ENCODE measurements at places on chromosomes 3 and 15.

- DNase-seq, result no peak
Observed at GRCh38 chr3:129558772-129559564, 16.0 kb downstream of the H1-8 start.

DNA sequence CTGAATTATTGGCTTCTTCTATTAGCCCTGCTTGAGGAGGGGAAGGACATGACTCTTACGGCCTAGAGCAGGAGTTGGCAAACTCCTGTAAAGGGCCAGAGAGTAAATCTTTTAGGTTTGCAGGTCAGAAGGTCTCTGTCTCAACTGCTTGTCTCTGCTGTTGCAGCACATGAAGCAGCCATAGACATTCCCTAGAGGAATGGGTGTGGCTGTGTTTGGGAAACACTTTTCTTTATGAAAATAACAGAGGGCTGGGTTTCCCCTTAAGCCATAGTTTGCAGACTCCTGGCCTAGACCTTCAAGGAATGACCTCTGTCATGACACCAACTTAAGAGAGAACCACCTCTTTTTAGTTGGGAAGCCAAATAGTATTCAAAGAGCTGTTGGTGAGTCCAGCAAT is 10.3 kb downstream of the TRAK1 start:
- no peak for DNase-seq

DNA sequence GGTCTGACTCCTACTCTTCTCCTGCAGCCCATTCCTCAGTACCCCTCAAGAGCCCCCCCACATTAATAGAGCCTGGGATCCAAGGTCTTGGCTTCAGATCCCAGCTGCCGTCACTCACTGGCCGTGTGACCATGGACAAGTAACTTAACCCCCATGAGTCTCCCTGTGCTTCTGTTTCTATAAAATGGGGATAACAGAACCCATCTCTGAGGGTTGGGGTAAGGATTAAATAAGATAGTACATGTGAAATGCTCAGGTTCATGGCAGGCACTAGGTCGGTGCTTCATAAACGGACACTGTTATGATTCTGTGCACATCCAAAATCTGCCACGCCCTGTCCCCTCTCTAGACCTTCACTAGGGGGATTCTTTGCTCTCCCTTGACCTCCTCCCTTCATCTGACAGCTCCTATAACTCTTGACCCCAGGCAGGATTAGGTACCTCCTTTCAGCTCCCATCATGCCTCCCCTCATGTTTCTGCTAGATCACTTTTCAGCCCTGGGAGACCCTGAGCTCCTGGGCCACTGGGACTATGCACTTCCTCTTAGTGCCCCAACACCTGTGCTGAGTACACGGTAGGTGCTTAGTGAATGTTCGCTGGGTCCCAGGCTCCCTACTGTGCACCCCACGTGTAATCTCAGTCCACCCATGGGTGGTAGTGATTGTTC is 1.5 kb downstream of the CAND2 start:
- no peak for DNase-seq

- DNase-seq, result no peak
Observed at GRCh38 chr15:83476708-83477107, 29.6 kb downstream of the SH3GL3 start.

- no peak for DNase-seq
Observed at GRCh38 chr3:170852324-170852723, 17.7 kb downstream of the RPL22L1 start.

- no peak for DNase-seq
Observed at GRCh38 chr3:7447197-7447769, 586.4 kb downstream of the GRM7 start.

- no peak for DNase-seq
Observed at GRCh38 chr15:60731583-60732130, 252.7 kb upstream of the ICE2 start.

- no peak for DNase-seq
Observed at GRCh38 chr3:126378341-126378751, 16.4 kb upstream of the CFAP100 start.

DNA sequence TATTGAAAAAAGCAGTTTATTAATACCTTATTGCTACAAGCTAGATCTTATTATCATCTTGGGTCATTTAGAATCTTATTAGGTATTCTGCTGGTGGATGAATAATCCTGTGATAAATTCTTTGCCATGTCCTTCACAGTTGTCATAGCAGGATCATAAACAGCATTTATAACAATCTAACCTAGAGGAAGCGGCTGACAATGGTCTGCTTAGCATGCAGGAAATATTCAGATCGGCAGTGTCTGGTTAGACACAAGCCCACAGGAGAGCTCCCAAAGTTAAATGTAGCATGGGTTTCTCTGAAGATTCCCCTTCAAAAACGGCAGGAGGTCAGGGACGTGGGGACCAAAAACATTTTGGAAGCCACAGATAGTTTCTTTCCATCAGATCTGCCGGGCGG is 179.3 kb downstream of the FOXB1 start:
- no peak for DNase-seq

DNA sequence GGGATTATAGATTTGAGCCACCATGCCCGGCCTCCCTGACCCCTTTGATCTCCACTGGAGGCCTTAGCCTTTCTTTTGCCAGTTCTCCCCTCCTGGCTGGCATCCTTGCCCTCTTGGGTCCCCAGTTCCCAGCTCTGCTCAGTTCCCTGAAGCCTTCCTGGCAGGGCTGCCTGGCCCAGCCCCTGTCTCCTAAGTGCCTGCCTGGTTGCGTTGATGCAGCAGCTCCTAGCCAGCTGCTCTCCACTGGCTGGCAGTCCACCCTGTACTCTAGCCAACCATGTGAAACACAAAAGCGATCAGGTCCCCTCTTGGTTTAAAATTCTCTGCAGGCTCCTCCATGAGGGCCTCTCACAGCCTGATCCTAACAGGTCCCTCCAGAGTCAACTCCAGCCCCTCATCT is 184.7 kb downstream of the RAB11A start:
- no peak for DNase-seq

DNA sequence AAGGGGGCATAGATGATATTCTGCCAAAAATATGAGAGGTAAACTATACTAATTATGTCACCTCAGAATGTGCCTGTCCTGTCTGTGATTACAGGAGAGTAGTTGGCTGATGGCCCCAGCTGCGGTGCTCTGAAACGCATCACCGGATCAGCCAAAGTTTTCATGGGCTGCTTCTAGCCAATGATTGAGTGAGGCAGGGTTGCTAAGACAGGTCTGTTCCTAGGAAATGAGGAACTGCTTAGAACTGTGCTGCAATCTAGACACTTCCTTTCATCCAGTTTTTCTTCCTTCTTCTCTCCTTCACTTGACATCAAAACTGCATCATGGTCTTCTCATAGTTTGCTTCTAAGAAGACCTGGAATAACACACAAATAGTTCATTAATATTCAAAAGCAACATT is 124.0 kb downstream of the KCNH8 start:
- DNase-seq, result no peak

- DNase-seq, result no peak
Observed at GRCh38 chr3:100150473-100150872, 36.2 kb upstream of the FILIP1L start.

GRCh38 chr3:44289882-44290462 is 48.3 kb downstream of the TOPAZ1 start:
- DNase-seq, result peak; percentile 17

GRCh38 chr3:69930564-69930963 is 69.0 kb upstream of the SAMMSON start:
- DNase-seq, result no peak

DNA sequence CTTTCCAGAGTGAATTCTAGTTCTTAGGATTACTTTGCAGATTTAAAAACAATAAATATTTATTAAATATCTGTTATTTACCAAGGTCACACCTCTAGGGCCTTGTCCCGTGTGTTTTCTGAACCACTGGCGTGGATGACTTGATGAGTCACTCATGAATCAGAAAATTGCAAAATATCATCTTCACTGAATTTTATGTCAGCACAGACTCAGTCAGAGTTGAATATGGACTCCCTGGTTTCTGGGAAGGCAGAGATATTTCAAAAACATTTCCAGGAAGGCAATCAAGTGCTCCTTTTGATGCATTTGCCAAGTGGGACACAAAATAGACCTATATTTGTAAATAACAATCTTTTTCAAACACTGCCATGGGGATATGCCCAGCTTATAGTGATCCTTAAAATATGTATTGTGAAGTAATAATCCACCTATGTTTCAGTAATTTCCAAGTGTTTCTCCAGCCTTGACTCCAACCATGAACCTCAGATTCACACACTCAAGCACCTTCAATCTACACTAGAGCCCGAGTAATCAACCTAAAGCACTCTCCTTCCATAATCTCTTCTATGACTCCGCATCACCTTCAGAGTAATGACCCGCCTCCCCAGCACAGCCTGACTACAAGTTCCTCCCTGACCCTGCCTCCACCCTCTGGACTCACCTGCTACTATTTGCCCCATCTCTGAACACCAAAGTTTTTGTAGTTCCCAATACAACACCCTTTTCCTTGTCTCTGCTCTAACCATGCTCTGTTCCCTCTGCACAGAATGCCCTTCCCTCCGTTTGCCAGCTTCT is 24.3 kb downstream of the DPH3 start:
- peak; percentile 87 for DNase-seq

DNA sequence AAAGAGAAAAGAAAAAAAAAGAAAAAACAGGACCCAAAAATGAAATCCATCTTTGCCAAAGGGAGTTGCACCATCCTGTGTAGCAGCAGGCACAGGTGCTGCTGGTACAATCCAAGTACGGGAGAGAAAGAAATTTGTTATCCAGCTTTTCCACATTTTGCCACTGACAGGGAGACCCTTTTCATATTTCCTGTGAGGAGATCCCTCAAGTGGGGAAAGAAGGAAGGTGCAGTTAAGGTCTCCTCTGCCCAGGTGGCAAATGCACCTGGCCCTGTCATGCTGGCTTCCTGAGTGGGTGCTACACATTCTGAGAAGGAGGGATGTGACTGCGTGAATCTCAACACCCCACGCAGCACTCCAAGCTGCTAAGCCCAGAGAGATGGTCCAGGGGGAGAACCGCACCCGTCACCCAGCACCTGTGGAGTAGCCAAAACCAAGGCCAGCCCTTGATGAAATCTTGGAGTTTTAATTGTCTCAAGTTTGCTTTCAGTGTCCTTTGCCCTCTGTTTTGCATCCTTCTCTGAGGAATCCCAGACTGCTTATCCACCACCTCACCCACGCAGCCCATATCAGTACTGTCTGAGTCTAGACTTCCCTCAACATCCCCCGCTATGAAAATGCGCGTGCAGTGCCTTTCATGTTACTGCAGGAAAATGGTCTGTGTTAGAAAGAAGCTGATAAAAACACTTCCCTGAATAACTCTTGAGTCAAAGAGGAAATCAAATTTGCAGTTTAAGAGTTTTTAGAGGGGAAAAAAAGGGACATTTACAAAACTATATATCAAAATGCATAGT is 141.9 kb upstream of the THBS1 start:
- DNase-seq, result no peak

- DNase-seq, result no peak
Observed at GRCh38 chr3:120487191-120487650, 36.4 kb upstream of the FSTL1 start.

GRCh38 chr3:161423911-161424522 is 52.7 kb upstream of the SPTSSB start:
- DNase-seq, result peak; percentile 48

DNA sequence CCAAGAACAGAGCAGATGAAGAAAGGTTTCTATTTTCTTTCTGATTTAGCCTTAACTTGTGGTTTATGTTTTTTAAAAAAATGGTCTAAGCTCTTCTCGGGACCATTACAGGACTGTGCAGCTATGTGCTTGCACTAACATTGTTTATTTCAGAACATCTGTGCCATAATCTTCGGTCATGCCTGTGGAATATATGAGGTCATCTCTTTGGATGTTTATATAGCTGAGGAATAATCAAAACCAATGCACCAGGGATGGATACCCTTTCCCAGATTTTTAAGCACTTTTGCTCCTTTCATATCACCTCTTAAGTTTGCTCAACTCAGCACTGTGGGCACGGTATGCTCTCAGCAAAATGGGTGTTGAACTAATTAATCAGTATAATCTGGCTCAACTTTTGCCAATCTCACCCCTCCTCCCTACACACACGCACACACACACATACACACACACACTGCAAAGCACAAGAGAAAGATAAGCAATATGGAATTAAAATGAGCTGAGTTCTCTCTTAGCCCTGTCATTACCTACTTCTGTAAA is 268.5 kb upstream of the TMC3 start:
- DNase-seq, result no peak

DNA sequence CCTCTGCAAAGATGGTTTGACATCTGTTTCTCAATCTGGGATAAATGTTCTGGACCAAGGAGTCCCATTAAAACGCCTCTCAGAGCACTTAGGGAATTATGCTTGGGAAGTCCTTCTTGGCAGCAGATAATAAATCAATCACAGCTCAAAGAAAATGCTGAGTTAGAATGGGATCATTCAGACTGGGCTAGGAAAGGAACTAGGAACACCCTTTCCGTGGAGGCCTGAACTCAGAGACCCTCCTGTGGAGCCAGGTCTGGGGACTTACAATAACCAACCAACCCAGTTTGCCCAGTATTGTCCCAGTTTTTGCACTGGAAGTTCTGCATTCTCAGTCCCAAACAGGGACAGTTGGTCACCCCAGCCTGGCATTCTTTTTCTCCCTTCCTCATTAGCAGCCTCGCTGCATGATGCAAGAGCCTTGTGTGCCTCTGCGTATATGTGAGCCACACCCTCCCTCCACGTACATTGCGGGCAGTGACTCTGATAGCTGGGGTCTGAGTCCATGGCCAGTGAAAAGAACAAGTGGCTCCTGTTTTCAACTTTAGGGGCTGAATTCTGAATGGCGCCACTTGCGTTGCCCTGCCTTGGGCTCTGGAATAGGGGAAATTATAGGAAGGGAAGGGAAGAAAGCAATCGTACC is 88.7 kb downstream of the SEMA5B start:
- DNase-seq, result no peak

GRCh38 chr3:70315021-70315420 is 2.6 kb upstream of the MDFIC2 start:
- no peak for DNase-seq

GRCh38 chr3:46926447-46926846 is 48.9 kb downstream of the PTH1R start:
- no peak for DNase-seq

DNA sequence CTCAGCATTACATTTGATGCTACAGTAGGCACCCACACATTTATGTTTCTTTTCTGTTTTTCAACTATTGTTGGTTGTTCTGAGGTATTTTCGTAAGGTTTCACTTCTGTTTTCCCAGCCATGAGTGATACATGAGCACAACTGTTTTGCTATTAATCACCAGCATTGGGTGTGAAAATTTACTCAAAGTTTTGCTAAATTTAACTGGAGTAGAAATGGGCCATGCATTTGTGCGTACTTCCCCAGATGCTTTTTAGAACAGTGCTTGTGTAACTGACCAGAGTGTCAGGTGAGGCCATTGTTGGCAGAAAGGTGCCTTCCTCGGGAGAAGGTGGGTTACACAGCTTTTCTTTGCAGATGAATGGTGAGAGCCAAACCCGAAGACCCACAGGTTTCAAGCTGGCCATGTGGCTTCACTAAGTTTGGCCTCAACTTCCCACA is 70.4 kb downstream of the ST6GAL1 start:
- DNase-seq, result no peak

DNA sequence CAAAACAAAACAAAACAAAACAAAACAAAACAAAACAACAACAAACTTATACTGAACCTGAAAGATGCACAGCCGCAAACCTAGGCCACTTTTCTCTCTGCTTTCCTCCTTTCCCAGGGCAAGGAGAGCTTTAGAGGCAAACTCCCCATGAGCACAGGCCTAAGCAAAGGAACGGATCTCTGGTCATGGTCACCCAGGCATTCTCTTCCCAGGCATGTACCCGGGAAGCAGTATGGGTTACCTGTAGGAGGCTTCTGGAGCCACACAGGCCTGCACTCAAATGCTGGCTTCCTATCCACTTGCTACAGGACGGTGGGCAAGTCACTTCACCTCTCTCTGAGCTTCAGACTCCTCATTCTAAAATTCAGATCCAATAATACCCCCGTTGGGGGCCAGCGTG is 171.8 kb downstream of the SMAD6 start:
- DNase-seq, result no peak

GRCh38 chr3:8893001-8893400 is 70.3 kb downstream of the RAD18 start:
- no peak for DNase-seq

Measured in bronchial epithelial cell (primary cell).